CD4-positive, alpha-beta T cell treated with Interleukin-4 for 1 hour (primary cell): ENCODE measurements at places on chromosomes 4 and X.

- DNase-seq = no peak
Measured at GRCh38 chr4:7074426-7074825, 6.6 kb upstream of the GRPEL1 start.

DNA sequence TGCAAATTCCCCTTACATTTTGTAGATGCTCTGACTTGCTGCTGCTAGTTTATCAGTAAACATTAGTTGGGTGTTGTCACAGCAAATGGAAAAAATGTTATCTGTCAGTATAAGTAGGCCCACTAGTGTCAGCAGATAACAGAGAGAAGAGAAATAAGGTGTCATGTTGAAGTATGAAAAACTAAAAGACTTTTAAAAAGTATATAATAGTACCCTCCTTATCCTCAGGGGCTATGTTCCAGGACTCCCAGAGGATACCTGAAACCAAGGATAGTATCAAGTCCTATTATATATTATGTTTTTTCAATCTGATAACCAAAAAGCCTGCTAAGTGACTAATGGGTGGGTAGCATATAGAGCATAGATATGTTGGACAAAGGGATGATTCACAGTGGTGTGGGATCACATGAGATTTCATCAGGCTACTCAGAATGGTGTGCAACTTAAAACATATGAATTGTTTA lies 11.6 kb upstream of the BMP2K start:
- DNase-seq = no peak

DNA sequence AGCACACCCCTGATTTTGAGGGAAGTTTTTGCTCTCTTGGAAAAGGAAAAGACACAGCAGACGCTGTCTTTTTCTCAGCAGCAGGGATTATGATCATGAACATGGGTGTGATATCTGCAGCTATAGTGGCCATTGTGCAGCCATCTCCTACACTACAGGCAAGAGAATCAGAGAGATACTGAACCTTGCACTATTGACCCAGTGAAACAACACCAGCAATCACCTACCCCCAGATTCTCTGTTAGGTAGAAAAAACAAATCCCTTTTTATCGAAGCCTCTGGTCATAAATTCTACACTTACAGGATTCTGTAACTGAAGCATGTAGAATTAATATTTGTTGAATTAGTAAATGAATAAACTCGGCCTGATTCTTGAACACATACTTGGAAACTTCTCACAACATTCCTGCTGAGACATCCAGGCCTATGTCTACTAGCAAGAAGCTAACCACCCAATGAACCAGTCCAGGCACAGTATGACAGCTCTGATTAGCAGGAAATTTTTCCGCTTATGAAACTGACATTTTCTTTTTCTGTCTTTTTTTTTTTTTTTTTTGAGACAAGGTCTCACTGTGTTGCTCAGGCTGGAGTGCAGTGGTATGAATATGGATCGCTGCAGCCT lies 5.0 kb upstream of the AFAP1 start:
- DNase-seq = no peak

GRCh38 chr4:71774136-71774535 lies 9.7 kb downstream of the GC start:
- no peak for DNase-seq

- no peak for DNase-seq
Measured at GRCh38 chr4:22743290-22743689, 50.6 kb downstream of the GBA3 start.

GRCh38 chr4:119105605-119106004 lies 30.0 kb upstream of the MYOZ2 start:
- DNase-seq = no peak

GRCh38 chr4:48985976-48986653 lies at the start of gene CWH43:
TSS of gene CWH43 (plus strand) at chr4:48986275. CDS start at chr4:48986430, 155 bp downstream.
- DNase-seq = no peak

- DNase-seq = peak; percentile 98
Measured at GRCh38 chrX:47233333-47234113, 714 bp downstream of the USP11 start.

DNA sequence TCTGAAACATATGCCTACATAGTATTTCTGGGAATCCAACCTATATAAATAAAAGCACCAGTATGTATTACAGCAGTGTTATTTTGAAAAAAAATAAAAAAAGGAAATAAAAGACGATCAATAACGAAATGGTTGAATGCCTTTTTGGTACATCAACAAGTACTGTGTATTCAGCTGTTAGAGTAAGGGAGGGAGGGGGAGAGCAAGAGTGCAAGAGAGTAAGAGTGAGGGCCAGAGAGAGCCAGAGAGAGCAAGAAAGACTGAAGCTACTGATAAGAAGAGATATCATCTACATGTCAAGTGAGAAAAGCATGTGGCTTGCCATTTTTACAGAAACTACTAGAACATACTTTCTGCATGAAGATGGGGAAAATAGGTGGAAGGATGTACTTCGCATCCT lies 1.8 kb downstream of the SPIN4 start:
- no peak for DNase-seq

GRCh38 chrX:114462266-114462665 lies 121.6 kb upstream of the HTR2C start:
- DNase-seq = no peak

DNA sequence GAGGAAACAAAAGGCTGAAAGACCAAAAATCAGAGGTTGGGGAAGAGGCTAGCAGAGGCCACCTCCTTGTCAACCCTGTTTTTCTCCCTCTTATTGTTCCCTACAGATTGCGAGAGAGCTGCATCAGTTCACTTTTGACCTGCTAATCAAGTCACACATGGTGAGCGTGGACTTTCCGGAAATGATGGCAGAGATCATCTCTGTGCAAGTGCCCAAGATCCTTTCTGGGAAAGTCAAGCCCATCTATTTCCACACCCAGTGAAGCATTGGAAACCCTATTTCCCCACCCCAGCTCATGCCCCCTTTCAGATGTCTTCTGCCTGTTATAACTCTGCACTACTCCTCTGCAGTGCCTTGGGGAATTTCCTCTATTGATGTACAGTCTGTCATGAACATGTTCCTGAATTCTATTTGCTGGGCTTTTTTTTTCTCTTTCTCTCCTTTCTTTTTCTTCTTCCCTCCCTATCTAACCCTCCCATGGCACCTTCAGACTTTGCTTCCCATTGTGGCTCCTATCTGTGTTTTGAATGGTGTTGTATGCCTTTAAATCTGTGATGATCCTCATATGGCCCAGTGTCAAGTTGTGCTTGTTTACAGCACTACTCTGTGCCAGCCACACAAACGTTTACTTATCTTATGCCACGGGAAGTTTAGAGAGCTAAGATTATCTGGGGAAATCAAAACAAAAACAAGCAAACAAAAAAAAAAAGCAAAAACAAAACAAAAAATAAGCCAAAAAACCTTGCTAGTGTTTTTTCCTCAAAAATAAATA lies 179.9 kb downstream of the AR start:
- no peak for DNase-seq

- peak; percentile 42 for DNase-seq
Measured at GRCh38 chr4:141348125-141348524, 127.4 kb downstream of the ZNF330 start.

- no peak for DNase-seq
Measured at GRCh38 chrX:47146936-47147859, 2.2 kb downstream of the RBM10 start.

GRCh38 chrX:145613894-145614293 lies 203.7 kb upstream of the SLITRK2 start:
- DNase-seq = no peak

- DNase-seq = peak; percentile 82
Measured at GRCh38 chrX:102659790-102660757, 8.8 kb downstream of the GPRASP1 start.

GRCh38 chr4:14771094-14771493 lies 231.2 kb upstream of the CPEB2 start:
- DNase-seq = no peak

DNA sequence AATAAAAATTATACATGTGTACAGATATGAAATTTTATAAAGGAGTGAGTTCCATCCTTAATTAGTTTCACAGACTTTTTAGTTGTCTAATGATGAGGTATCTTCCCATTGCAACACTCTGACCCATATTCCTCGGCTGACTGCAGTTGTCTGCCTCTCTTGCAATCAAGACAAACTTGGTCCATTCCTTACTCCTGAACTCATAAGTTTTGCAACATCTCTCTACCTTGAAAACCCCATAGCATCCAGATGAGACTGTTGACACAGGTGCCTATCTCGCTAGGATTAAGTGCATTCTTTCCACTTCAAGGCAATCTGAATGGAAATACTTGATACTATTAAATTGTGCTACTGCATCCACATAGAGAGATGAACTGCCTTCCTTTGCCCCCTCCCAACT lies 2.3 kb downstream of the XKRX start:
- no peak for DNase-seq

GRCh38 chrX:27751976-27752375 lies 55.8 kb upstream of the MAGEB10 start:
- DNase-seq = no peak

GRCh38 chr4:133148690-133149363 lies at the start of gene PCDH10:
TSS of gene PCDH10 (plus strand) at chr4:133149294. CDS start at chr4:133150141, 847 bp downstream.
- DNase-seq = no peak

GRCh38 chr4:41678086-41678816 lies 70.3 kb downstream of the PHOX2B start:
- no peak for DNase-seq

DNA sequence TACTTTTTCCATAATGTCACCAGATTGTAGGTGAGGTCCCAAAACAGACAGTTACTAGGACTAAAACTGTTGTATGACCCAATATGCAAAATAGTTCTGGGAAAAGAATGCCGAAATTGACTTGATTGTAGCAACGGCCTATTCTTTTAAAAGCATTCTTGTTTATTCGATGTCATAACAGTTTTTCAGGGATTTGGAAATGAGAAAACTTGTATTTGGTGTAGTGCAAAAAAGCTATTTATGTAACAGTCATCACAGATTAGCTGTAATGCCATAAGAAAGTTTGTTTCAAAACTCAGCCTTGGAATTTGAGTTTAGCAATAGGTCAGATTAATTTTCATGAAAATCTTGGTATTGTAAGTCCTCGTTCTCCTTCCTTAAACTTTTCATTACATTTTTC lies 69.2 kb upstream of the DIAPH2 start:
- no peak for DNase-seq

DNA sequence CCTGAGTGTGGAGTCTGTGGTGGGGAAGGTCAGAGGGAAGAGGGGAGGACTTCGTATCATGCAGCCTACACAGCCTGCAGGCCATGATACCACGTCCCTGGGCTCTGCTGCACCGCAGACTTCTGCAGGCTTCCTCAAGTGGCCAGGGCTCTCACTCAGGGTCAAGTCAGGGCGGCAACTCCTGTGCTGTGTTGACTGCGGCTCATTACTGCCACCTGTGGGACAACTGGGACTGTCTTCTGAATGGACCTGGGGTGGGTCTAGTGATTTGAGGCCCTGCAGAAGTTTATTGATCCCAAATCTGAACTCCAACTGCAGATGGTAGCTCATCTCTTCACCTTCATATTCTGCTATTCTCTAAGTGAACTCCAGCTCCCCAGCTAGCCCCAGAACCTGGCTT lies 167.1 kb downstream of the NSUN7 start:
- peak; percentile 22 for DNase-seq

GRCh38 chrX:58025979-58026378 lies 115.7 kb upstream of the ZXDA start:
- DNase-seq = peak; percentile 32

DNA sequence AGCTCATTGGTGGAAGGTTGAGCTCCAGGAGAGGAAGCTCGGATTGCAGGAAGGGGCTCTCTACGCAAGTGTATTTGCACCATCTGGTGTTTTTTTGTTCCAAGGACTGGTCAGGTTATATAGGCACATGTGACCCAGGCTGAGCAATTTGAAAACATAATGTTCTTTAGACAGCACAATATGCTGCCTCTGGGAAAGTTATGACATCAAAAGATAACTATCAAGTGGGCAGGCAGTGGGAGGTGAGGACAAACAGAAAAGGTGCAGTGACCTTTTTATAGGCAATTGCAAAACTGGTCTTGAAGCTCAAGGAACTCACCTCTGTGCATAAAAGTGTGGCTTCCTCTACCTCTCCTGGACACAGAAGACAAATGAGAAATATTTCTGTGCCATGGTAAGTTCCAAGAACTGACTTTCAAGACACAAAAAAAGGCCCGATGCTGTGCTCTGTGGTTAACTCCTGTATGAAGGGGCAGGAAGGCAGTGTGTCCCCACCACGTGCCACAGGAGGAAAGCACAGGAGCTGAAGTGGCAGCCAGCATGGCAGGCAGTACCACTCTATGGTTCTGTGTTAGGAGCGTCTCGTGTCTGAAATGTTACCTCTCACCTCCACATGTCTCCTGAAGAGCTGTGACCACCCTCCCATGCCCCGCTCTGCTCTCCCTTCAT lies 128.6 kb downstream of the SHROOM3 start:
- DNase-seq = no peak

DNA sequence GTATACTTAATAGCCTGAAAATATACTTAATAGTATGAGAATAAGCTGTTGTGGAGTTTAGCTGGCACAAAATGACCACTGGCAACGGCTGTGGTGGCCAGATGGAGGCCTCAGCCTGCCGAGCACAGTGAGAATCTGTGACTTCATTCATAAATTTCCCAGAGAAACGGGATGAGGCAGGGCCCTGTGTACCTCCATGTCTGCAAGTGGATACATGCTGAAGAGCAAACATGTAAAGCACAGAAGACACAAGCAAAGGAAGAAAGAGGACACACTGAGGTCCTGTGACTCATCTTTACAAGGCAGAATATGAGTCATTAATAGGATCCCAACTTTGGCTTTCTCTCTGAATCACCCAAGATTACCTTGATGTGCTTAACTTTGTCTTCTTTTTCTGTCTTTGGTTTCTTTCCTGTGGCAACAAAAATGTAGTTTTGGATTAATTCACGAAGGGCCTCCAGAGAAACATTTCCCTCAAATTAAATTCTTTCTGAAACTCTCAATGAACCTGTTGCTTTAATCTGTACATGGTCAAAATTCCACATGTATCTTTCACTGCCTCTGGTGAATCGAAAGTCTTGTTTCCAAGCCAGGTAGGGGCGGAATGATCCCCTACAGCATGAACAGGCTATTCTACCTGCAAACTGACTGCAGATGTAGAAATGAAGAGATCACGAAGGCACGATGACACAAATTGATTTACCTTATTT lies 56.4 kb downstream of the IRF2 start:
- DNase-seq = peak; percentile 57

- DNase-seq = no peak
Measured at GRCh38 chrX:112513154-112513553, 166.6 kb downstream of the LHFPL1 start.

DNA sequence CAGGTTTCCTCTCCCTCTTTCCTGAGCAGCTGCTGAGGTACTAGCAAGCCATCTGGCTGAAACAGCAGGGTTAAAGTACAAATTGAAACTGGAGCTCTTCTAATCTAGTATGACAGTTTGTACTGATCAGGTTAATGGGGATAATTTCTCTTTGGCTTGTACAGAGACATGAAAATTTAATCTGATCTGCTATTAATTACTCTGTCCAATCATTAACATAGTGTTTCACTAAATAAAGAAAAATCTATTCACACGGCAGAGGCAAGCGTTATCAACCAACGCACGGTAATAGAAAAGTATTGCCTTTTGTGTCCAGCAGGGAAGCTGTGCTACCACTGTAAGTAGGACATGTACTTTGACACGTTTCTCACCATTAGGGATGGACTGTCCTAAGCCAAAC lies 71.1 kb downstream of the IGSF1 start:
- DNase-seq = no peak

DNA sequence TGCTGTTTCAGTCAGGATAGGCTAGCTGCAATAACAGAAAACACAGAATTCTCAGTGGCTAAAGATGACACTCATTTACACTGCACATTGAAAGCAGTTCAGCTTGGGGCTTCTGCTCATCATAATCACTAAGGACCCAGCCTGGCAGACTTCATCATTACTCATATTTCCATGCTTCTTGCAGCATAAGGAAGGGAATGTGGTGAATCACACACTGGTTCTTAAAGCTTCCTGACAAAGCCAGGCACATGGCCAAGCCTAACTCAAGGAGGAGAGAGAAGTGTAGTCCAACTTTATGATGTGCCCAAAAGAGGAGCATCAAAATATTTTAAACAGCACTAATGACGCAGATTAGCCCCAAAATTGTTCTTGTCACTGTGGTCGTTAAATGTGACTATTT lies 186.5 kb downstream of the BANK1 start:
- no peak for DNase-seq
